ENCODE measurements at places on chromosomes 7 and 10.
A peak's percentile ranks its signal among the peaks of the same experiment; 100 is the strongest.

- no peak for DNase-seq
Measured at GRCh38 chr10:11282156-11282555, 264.5 kb downstream of the CELF2 start.

GRCh38 chr10:86509145-86509544, 12.4 kb downstream of the WAPL start:
- DNase-seq, result no peak

DNA sequence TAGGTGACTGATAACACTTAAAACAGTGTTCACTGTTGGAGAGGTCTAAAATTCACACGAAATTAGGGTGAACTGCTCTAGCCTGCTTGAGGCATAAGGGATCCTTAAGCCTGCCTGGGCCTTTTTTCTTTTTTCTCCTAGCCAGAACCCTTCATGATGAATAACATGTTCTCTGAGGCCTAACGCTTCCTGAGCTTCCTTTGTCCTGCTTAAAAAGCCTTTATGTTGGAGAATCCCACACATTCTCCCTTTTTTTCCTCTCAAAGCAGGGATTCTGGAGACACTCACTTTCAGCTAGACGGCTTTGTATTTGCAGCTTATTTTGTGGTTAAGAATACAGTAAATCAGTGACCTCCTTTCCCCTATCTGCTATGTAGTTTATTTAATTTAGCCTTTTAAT, 354.7 kb upstream of the PHF14 start:
- no peak for DNase-seq

DNA sequence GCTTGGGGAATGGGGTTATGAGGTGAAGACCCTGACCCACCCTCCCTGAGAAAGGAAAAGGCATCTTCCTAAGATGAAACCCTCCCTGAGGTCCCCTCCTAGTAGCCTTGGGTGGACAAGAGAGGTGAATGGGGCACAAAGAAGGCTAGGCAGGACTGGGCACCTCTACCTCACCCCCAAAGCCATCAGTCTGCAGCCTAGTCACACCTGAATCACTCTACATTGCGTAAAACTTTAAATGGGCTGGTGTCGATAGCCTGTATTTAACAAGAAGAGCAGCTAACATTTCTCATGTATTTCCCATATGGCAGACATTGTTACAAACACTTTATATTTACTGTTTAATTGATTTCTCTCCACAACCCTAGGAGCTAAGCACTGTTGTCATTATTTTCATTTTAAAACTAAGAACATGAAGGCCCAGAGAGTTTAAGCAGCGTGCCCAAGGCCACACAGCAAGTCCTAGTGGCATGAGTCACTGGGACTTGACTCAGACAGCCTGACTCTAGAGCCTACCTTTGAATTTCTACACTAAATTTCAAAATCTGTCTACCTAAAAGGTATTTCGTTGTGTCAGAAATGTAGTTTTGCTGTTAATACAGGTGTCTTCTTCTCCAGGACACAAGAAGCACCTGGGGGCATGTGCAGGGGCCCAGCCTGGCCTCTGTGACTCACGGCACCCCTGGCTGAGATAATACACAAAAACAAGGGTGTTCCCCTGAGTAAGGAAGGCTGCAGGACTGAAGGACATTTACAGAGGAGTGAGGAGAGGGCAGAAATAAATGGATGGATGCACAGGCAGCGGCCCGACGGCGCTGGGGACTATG, 3.4 kb downstream of the AOC1 start:
- no peak for DNase-seq

- DNase-seq, result no peak
Measured at GRCh38 chr10:49143249-49143648, 9.4 kb upstream of the FAM170B start.

- DNase-seq, result no peak
Measured at GRCh38 chr10:76117949-76118348, 686.5 kb downstream of the LRMDA start.

GRCh38 chr10:50624866-50625501, 1.2 kb upstream of the SGMS1 start:
- DNase-seq, result peak; percentile 89

DNA sequence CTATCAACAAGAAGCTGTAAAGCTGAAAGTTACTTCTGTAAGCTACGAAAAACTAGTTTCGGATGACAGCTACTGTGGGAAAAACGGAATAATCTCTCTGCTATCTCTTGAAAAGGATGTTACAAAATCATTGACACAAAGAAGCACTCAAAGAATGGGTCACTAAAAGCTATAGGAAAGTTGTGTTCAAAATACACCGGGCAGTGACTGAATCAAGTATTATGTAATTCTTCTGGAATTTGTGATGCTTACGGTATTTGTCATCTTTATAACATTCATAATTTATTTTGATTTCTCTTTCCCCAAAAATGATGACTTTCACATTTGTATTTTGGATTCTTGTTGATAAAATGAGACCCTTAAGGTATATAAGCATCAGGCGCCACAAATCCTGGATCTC, 112.1 kb upstream of the KLF6 start:
- DNase-seq, result no peak

DNA sequence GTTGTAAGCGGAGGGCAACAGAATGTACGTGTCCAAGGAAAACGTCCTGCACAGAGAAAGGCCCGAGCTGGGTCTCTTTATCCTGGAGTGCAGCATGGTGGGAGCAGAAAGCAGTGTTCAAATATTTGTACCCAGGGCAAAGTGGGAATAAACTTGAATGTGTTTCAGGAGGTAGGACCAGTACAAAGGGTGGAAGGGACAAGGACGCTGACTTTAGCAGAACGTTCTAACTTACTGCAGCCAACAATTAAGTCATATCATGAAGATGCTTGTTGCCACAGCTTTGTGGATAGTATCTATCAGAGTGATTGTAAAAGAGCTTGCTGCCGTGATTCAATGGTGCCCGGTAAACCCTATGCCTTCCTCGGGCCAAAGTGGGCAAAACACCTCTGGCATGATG, 30.5 kb upstream of the ZC3HAV1L start:
- no peak for DNase-seq

- no peak for DNase-seq
Measured at GRCh38 chr10:76921383-76922010, 716.1 kb downstream of the KCNMA1 start.

DNA sequence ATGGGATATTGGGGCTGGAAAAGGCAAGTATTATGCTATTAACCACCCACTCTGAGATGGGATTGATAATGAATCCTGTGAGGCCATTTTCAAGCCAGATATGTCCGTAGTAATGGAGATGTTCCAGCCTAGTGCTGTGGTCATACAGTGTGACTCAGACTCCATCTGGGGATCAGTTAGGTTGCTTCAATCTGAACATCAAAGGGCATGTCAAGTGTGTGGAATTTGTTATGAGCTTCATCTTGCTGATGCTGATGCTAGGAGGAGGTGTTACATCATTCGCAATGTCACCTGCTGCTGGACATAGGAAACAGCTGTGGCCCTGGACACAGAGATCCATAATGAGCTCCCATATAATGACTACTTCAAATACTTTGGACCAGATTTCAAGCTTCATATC, 144.7 kb downstream of the PLCE1 start:
- DNase-seq, result no peak

DNA sequence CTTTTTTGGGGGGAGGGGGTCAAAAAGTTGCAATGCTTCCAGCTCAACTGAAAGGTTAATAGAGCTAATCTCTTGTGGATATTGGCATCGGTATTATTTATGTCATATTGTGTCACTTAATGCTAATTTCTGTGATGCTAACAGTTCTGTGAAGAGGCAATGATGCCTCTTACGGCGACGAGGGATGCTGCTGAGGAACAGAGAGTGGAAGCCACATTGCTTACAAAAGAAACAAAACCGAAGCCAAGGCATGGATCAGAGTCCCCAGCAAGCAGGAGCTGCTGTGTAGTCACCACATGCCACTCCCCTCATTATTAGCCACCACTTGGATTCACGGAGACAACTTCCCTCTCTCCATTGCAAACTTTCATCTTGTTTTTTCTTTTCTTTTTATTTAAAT, 536.5 kb upstream of the MGMT start:
- DNase-seq, result no peak

- DNase-seq, result no peak
Measured at GRCh38 chr10:27369880-27370279, 129.3 kb upstream of the ACBD5 start.

- DNase-seq, result no peak
Measured at GRCh38 chr7:75966190-75966961, 28.0 kb downstream of the TMEM120A start.

DNA sequence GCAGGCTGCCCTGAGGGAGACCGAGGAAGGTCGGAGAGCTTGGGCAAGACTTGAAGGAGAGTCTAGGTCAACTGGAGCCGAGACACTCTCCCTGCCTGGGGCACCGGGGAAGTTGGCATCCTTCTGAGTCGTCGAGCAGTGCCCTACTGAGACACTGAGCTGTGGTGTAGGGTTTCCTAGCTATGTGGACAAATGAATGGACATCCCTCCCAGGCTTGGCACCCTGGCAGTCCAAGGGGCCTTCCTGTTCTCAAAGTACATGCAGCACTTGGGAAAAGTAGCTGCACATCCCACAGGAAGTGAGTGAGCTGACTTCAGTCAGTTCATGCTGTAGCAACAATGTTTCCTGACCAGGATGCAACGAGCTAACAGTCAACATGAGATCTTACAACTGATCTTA, 57.2 kb upstream of the INPP5A start:
- no peak for DNase-seq

DNA sequence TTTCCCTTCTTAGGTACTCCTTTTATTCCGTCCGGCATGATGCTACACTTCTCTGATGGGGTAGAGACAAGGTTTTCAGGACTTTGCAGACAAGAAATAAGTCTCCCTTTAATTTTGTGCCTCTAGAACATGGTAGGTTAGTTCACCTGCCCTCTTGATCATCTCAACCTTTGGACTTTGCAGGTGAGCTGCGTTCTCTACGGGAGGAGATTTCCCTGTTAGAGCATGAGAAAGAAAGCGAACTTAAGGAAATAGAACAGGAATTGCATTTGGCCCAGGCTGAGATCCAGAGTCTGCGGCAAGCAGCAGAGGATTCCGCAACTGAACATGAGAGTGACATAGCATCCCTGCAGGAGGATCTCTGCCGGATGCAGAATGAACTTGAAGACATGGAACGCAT, 9.2 kb downstream of the CCDC136 start:
- no peak for DNase-seq

DNA sequence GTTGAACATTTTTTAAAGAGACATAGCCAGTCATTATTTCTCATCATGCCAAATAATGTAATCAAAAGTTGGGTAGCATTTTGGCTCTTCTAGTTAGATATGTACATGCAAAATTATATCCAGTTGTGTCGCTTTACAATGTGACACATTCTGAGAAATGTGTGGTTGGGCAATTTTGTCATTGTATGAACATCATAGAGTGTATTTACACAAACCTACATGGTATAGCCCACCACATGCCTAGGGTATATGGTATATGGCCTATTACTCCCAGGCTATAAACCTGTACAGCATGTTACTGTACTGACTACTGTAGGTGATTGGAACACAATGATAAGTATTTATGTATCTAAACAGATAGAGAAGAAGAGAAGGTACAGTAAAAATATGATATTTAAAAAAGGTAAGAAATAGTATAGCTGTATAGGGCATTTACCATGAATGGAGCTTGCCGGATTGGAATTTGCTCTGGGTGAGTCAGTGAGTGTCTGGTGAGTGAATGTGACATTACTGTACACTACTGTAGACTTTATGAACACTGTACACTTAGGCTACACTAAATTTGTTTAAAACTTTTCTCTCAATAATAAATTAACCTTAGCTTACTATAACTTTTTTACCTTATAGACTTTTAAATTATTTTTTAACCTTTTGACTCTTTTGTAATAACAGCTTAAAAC, 16.5 kb downstream of the ZNF365 start:
- DNase-seq, result no peak

DNA sequence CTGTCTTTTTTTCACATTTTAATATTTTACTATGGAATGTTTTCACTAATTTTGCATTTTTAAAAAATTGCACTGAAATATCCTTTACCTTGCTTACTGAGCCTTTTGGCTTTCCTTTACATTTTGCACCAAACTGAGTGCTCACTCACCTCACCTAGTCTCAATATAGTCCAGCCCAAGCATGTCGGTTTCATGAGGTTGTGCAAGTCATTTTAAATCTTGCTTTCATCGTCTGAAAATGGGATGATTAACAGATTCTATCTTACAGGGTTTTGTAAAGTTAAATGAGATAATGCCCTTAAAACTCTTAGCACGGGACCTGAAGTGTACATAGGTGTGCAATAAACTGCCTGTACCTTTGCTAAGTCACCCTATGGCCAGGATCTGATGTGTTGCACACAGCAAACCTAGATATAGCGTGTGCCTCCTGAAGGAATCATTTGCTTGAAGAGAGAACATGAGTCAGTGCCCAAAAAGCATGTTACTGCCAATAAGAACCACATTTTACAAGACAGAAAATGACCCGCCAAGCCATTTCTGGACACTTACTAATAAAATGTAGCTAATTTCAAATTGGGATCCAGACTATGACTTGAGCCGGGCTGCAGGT, 199.8 kb downstream of the JCAD start:
- no peak for DNase-seq

DNA sequence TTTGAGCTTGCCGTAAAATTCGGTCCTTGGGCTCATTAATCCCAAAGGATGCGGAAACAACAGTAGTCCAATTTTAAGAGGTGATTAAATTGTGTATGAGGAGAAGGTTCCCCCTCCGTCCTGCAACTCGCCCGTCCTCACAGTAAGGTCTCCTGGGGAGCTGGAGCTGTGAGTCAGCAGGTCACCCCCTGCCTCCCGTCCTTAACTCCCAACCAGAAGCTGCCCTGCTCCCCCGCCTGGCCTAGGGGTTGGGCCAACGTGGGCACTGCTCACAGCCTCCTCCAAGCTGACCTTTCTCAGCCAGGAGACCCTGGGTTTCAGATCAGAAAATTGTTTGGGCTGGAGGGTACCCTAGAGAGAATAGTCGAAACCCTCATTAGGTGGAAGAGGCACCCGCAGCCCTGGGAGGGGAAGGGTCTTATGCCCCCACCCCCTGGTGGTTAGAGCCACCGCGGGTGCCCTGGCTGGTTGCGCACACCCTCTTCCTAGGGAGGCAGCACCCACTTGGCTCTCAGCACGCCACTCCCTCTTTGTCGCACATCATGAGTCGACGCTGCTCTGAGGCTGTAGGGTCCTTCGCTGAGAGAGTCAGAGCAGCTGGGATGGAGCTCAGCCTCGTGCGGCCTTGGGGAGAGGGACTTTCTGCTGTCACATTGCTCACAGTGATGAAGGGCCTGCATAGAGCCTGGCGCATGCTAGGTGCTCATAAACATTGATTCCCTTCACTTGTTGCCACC, 131.2 kb downstream of the TACC2 start:
- no peak for DNase-seq

DNA sequence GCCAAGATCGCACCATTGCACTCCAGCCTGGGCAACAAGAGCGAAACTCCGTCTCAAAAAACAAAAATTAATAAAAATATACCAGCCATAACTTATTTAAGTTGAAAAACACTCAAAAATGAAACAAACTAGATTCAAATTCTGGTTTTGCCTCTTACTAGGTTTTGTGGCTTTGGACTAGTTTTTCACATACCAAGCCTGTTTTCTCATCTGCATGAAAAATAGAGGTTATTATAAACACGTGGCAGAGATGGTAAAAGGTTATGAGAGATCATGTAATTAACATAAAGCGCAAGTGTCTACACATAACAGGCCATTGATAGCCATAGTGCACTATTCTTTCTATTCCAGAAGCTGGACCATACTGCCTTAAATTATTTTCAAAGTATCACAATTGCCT, 35.5 kb upstream of the CABCOCO1 start:
- DNase-seq, result no peak

Measured in stomach (tissue), 19 donors.